ENCODE measurements at places on chromosomes 7 and 10.

DNA sequence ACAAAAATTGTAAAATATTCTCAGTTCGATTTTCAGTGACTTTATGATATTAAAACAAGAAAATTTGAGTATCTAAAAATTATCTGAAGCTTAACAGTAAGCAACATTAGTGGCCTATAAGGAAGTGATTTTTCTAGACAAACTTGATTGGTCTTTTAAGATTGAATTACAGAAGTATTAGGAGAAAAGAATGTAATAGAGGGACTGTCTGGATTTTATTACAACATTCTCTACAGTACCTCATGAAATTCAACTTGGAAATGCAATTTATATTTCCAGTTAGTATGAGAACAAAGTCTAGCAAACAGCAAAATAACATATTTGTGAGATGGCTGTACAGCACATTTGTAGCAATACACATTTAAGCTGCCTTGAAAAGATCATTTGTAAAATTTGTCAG is 18.8 kb downstream of the REEP3 start:
- DNase-seq, result no peak

GRCh38 chr7:47737601-47738000 is 155.7 kb upstream of the TNS3 start:
- DNase-seq, result no peak

- DNase-seq, result no peak
Observed at GRCh38 chr7:29806995-29807841, 910 bp downstream of the WIPF3 start.

DNA sequence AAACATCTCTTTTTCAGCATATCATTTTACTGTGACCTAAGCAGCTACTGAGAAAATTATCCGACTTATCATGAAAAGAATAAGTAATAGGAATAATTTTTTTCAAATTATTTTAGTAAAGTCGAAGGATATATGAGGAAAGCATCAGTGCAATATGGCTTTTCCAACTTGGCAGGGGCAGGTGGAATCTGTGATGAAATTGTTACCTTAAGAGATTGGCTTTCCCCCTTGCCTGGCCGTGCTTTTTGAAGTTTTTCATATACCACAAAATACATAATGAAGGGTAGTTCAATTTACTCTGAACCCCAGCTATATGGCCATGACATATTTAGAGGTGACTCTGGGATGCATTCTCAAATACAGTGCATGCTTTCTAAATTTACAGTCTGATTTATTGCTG is 87.2 kb upstream of the MKX start:
- DNase-seq, result no peak

- no peak for DNase-seq
Observed at GRCh38 chr10:118669835-118670234, 74.4 kb upstream of the PRLHR start.

- DNase-seq, result peak; percentile 12
Observed at GRCh38 chr7:155009570-155010157, 6.7 kb upstream of the PAXIP1 start.

DNA sequence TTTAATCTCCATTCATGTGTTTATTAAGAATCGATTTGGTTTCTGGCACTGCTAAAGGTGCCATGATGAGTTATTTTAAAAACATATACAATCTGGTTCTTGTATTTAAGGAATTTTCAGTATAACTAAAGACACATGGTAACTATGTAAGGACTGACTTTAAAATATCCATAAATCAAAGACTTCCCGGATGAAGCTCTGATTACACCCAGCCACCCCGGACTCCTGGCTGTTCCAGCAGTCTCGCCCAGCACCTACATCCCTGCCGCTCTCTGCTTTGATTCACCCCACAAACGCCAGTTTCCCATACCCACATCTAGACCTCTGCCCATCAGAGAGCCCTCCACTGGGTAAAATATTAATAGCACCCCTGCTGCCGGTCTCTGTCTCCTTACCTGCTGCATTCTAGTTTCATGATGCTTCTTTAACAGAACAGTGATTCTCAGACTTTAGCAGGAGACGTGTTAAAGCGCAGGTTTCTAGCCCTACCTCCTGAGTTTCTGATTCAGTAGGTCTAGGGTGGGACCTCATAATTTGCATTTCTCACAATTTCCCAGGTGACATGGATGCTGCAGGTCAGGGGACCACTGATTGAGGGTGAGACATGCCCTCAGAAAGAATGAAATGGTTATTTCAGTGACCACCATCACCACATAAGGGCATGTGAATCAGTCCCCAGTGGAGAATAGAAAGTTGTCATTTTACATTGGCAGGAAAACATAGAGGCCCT is 185.7 kb downstream of the KIAA1217 start:
- no peak for DNase-seq

- DNase-seq, result no peak
Observed at GRCh38 chr10:105183536-105183935, 542.4 kb downstream of the SORCS3 start.

DNA sequence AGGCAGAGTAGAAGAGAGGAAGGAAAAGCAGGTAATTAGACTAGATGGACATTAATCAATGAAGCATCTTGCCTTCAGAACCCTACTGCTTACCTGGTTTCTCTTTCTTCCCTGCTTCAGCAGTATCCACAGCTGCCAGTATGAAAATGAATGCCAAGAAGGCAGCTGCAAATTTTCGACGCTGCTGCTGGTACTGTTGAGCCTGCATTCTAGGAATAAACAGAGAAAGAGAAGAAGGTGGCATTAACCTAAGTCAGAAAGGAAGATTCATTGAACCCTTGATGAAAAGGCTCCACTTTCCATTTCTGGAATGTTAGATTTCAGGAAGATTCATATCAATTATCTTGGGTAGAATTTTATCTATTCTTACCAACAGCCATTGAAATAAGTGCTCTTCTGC is 88.8 kb downstream of the PTN start:
- DNase-seq, result no peak

GRCh38 chr7:20651960-20652544 is 36.6 kb downstream of the ABCB5 start:
- DNase-seq, result peak; percentile 31

DNA sequence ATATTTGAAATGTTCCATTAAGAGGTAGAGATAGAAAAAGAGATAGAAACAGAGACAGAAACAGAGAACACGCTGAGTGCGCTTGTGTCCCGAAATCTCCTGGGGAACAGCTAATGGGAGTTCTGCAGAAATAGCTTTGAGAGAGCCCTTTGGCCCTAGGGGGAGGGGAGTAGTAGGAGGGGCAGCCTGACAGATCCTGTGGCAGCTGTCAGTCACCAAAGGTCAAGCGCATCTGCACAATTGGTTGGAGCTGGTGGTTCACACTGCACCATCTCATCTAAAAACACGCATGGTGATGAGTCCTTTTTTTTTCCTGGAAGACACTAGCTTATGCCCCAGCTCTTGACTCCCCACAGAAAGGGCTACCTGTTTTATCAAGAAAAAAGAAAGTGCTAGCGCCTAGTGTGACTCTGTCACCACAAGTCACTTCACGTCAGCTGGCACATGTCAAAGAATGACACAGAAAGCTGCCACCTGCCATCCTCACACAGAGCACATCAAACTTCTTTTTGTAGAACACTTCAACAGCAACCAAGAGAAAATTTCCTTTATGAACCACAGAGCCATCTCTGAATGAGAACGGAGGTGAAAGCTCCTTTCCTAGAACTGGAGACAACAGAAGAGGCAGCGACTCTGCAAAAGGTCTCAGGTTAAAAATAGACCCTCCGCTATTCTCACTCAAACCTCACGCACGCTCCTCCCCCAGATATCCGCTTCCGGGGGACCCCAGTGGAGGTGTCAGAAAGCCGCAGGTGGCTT is 125.7 kb downstream of the GFRA1 start:
- no peak for DNase-seq

- DNase-seq, result no peak
Observed at GRCh38 chr7:52088008-52088901, 771.6 kb upstream of the COBL start.

DNA sequence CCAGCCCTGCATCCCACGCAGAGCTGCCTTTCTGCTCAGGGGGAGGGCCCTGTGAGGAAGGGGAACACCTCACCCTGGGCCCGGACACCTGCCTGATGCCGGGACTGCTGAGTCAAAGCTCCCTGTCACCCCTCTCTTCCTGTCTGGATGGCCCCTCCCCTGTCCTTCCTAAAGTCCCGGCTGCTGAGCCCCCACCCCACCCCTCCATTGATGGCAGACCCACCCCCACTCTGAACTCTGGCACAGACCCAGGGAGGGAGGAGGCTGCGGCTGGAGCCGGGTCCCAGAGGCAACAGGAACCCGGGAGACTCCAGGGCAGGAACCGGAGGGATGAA is 78.7 kb downstream of the ELFN1 start:
- no peak for DNase-seq

GRCh38 chr7:50450590-50451032 is 461 bp upstream of the FIGNL1 start:
- no peak for DNase-seq

- peak; percentile 91 for DNase-seq
Observed at GRCh38 chr7:98352621-98353020, 48.3 kb downstream of the BAIAP2L1 start.

- no peak for DNase-seq
Observed at GRCh38 chr7:92487804-92488203, 10.1 kb upstream of the ERVW-1 start.

DNA sequence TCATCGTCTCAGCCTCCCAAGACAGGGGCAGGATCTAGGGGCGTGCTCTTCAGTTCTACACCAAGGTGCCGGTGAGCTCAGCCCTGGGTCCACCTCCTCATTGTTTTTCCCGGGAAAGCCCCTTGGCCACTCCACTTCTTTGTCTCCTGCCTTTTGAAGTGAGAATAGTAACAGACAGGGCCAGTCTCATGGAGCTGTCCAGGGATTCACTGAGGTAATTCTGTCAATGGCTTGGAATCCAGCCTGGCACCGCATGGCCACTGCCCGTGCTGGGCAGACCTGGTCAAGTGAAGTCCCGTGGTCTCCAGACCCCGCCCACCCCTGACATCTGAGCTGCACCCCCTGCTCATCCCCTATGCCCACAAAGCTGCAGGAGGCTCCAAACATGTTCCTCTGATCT is 138.9 kb downstream of the TNS3 start:
- no peak for DNase-seq

GRCh38 chr10:125840406-125840805 is 17.1 kb downstream of the BCCIP start:
- DNase-seq, result no peak

- no peak for DNase-seq
Observed at GRCh38 chr7:157678501-157678900, 341.7 kb downstream of the DNAJB6 start.

- DNase-seq, result no peak
Observed at GRCh38 chr7:85343484-85343883, 156.6 kb upstream of the SEMA3D start.

DNA sequence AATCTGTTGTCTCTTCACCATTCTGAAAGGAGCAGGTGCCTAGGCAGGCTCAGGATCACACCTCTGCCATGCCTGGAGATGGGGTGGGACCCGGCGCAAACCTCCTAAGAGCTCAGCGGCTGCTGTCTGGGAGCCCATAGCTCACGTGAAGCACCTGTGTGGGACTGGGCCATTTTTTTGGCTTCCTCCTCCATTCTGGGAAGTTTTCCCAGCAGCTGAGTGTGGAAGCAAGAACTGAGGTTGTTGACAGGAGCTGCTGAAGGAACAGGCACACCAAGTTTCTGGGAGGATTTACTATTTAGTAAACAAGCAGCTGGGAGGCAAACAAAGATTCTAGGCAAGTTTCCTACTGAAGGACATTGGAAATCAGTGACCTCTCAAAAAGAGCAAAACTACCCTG is 77.3 kb downstream of the FAM13C start:
- no peak for DNase-seq

- DNase-seq, result peak; percentile 69
Observed at GRCh38 chr7:39616138-39616537, 7.2 kb upstream of the RALA start.

DNA sequence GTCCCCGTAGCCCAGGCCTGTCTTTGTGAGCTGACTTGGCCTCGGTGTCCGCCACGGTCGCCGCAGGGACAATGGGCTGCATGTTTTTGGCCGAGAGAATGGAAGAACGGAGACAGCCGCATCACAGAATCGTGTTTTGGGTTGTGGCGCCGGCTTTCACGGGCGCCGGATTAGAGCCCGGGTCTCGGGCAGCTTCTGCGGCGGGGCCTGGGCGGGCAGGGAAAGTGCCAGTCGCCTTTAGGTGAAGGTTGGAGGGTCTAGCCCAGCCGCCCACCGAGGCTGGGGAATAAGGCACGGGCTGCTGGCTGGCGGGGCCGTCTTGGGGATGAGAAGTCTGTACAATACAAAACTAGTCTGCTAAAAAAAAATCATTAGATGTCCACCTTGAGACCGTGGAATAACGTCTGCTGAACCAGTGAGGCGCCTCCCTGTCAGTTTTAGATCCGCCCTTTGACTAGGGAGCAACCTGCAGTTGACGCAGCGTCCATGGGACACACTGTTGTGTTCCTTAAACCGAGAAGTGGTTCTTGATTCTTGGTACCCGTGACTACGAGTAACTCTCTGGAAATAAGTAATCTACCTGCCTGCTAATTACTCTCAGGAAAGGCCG is 577 bp downstream of the DNAJB9 start:
- peak; percentile 62 for DNase-seq

- peak; percentile 95 for DNase-seq
Observed at GRCh38 chr10:93468461-93469213, 13.5 kb downstream of the MYOF start.

GRCh38 chr7:76230214-76230613 is 28.5 kb downstream of the SRRM3 start:
- DNase-seq, result no peak

GRCh38 chr10:11178606-11179515 is 161.2 kb downstream of the CELF2 start:
- DNase-seq, result no peak

Measured in iris pigment epithelial cell (primary cell).